ENCODE measurements at places on chromosomes 5 and 9.
A peak's percentile ranks its signal among the peaks of the same experiment; 100 is the strongest.

DNA sequence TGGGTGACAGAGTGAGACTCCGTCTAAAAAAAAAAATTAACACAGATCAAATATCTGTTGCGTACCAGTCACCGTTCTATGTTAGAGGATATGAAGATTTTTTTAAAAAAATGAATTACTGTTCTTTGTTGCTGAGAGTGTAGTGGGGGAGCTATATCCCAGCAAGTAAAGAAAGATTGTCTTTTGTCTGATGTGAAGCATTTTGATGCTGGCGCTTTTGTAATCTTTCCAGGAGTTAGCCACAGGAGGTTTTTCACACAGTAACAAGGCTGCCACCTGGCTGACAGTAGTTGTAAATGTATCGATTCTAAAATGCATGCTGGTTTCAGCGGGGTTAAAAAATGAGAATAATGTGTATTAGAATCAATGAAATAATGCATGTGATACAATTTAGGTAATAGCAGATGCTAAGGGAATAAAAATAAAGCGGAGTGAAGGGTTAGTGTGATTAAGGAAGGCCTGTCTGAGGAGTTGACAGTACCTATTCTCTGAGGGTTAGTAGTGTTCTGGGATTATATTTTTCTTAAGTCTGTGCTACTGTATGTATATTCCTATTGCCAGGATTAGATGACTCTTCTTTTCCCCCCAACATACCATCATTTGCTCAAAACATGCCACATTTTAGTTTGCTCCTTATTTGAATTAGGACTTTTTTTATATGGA lies 3.4 kb downstream of the LMNB1 start:
- no peak for DNase-seq

DNA sequence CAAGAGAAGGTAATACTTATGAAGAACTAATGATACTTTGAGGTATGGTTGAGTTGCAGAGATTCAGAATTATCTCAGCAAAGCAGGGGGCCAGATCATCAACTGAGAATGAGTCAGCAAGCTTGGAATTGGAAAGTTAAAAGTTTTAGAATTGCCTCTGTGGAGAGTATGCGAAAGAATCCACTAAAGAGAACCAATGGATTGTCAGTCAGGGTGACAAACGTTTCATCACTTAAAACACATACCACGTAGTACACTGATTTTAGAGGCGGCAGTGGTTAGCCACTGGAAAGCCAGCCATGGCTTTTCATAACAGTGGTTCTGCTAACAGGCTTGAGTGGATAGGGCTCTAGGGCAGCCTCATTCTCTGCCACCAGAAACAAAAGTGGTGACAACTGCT lies 30.7 kb downstream of the AOPEP start:
- DNase-seq: no peak

DNA sequence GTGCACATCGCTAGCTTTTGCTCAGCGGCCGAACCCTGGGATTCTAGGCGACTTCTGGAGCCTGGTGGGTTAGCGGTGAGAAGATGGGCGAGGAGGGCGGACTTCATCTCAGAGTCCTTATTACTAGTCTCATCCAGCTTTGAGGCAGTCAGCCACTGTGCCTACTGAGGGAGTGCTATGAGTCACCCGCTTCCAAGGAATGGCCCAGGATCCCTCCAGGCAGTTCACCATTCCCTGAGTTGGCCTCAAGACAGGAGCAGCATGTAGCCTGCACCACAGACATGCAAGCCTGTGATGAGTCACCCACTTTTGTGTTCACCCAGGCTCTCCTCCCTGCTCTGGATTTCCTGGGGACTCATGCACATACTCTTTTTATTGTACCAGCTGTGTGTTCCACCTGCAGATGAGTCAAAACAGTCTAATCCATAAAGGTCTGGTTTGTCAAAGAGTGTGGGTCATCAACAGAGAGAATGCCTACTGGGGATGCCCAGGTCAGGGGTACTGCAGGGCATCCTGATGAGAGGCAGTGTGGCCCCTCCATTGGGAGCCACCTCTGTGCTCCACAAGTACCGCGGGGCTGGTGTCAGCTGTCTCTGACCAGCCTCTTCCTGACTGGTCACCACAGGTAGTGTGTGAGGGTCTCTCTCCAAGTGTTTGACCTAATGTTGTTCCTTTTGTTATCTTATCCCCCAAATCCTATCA lies 20.2 kb downstream of the SLC22A5 start:
- DNase-seq: no peak

DNA sequence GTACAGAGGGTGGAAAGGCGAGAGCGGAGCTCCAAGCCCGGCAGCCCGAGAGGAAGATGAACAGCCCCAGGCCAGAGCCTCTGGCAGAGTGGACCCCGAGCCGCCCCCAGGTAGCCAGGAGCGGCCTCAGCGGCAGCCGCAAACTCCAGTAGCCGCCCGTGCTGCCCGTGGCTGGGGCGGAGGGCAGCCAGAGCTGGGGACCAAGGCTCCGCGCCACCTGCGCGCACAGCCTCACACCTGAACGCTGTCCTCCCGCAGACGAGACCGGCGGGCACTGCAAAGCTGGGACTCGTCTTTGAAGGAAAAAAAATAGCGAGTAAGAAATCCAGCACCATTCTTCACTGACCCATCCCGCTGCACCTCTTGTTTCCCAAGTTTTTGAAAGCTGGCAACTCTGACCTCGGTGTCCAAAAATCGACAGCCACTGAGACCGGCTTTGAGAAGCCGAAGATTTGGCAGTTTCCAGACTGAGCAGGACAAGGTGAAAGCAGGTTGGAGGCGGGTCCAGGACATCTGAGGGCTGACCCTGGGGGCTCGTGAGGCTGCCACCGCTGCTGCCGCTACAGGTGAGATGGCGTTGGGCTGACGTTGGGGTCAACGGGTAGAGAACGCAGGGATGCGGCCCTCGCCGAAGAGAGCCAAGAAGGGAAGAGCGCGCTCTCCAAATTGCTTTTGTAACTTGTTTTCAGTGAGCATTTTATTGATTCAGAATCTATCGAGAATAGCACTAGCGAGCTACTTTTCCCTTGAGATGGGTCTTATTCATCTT lies at the start of gene PTGER4:
Gene PTGER4, plus strand, starts transcription at position 3 of the 769 bp plus-strand sequence. CDS start 1,079 bp downstream, outside the sequence.
- DNase-seq: no peak

GRCh38 chr5:157217289-157218024 lies 36.8 kb downstream of the ITK start:
- no peak for DNase-seq

DNA sequence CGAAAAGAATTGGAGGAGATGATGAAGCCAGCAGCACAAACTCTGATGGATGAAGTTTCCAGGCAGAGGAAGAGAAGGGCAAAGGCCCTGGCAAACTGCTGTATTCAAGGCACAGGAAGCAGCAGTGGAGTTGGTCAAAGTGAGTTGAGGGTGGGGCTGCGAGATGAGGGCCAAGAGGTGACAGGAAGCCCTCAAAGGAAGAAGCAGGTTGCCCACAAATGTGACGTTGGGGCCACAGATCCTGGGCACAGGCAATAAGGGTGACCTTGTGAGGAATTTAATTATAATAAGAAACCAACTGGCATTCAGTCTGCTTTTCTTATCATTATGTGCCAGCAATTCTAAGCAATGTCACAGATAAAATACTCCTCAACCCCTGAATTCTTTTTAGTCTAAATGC lies 261.8 kb downstream of the CTNND2 start:
- no peak for DNase-seq

GRCh38 chr5:149325166-149325735 lies 20.0 kb upstream of the GRPEL2 start:
- no peak for DNase-seq

DNA sequence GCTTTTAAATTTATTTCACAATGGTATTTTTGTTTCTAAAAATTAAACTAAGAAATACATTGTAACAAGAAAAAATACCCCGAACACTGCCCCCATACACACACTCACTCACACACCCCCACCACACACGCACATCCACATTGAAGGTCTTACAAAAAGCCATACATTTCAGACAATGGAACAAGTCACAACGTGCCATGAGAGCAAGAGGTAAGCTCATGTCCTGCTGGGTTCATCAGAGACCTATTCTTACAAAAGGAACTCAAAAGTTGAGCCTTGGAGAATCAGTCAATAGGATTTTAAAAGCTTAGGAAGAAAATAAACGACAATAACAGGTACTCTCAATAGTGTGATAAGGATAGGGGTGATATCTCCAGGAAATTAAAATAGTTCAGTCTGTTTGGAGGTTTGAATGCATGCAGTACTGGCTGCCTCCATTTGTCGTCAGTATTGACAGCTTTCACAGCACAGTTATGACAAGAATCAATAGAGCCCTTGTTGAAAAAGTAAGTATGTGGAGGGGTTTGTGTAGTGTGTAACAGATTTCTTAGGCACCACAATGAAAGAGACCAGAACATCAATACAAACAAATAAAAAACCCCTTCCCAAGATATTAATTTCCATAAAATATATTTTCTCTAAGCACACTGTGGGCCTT lies 1826.2 kb upstream of the CDH6 start:
- DNase-seq: no peak

- DNase-seq: no peak
These were observed 5.9 kb upstream of the C9orf40 start for GRCh38 chr9:74958587-74958986.

GRCh38 chr5:2465383-2465782 lies 286.1 kb downstream of the IRX2 start:
- DNase-seq: peak; percentile 13

DNA sequence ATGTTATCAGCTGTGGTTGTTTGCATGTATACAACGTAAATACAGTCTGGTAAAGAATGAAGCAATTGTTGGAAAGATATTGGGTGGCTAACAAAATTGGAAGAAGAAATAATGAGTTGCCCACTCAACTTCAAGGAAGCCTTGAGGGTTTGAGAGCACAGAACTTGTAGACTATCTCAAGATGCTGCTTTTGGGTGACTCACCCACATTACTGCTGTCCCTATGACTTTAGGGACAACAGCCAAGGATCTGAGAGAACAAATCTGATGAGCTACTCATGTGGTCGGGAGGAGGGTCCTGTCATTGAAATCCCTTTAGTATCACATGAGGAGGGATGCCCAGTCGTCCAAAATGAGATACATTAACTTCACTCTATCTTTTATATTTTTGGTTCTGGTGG lies 261.8 kb downstream of the GAS1 start:
- no peak for DNase-seq

DNA sequence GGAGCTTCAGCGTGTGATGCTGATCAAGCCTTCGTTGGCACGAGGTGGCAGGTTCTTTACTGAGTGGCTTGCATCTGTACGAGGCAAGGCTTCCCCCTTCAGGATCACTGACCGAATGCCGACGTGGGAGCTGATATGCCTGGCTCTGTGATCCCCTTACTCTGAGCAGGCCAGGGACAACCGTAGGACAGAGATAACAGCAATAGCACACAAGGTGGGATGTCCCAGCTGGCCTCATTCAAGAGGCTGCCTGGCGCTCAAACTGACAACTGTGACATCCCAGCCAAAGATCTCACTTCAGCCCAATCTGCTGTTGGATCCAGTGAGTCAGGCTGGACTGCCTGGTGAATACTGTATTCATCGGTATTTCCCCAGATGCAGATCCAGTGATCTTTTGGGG lies 199.4 kb upstream of the PANK3 start:
- DNase-seq: no peak

DNA sequence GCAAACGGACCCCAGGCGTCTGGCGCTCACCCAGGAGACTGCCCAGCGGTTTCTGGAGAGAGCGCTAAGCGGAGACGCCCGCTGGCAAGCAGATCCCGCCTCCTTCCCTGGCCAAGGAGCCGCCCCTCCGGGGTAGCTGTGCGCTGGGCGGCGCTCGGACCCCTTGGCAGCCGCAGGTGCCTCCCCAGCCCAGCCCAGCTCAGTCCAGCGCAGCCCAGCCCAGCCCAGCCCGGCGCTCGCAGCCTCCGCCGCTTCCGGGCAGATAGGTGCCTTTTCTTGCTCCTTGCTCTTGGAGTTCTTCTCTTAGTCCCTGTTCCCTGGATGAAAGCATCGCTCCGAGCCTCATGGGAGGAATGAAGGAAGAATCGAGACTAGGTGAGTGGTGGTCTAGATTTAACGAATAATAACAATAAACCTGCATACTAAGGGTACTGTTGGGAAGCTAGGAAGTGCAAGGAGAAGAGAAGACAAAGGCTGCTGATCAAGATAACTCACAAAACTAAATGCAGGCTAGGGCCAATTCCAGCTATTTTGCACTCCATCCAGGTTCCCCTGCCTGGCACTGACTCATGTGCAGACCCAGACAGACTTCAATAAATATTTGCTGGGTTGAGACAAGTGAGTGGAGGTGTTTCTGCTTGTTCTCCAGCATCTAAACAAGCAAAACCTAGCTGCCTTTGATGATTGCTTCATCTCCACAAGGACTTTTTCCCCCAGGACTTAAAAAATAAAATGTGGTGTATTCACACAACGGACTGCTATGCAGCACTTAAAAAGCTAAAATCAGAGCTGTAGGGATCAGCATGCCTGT lies at the start of gene STK32A:
Gene STK32A, plus strand, starts transcription at position 202 of the 811 bp plus-strand sequence. CDS start 4,609 bp downstream, outside the sequence.
- peak; percentile 11 for DNase-seq

DNA sequence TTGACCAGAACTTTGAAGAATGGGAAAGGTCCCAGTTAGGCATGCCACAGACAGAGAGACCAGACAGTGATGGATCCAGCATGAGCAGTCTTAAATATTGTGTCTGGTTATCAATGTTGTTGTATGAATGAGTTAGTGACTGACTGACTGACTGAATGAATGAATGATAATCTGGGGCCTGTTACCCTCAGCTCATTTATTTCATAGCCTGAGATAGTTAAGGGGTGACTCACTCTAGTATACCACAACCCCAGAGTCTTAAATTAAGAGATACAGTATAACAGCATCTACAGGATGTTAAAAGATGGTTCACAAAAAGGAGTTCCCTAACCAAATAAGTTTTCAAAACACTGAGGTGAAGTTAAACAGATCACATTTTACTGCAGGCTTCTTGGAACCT lies 133.5 kb downstream of the SGCD start:
- DNase-seq: no peak

DNA sequence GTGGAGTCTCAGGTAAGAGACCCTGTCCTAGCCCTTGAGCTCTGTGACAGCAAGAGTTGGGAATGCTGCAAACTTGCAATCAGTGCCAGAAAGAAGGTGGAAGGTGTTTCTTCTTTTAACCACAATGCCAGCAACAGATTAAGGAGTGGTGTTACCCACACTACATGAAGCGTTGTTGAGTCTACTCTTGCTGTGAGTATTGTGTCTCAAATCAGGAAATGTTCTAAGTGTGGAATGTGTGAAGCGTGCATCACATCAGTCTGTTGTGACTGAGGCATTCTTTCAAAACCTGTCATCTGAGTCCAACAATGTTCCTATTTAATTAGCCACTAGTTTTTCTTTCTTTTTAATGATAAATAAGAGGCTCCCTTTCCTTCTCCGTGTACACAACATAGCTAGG lies 2.9 kb upstream of the LURAP1L start:
- no peak for DNase-seq

DNA sequence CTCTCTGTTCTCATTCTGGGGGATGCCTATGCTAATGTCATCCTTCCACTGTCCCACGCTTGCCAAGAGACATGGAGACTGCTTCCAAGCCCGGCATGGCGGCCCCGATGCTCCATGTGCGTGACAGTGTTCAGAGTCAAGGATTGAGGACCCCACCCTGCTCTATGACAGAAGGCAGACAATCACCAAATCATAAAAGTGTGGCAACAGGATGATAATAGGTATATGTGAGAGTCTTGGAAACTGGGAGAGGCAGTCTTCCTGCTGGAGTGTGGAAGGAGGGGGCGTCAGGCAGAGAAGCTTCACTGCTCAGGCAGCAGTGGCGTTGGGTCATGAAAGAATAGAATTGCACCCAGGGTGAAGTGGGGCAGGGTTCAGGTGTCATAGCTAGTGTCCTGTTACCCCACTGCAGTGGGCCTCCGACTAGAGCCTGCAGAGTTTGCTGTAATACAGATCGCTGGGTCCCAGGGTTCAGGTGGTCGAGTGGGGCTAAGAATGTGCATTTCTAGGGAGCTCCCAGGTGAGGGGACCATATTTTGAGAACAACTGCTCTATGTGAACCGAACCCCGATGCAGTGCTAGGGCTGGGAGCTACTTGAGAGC lies 12.5 kb upstream of the GADD45G start:
- no peak for DNase-seq
